ENCODE measurements at places on chromosomes 12 and 14.

DNA sequence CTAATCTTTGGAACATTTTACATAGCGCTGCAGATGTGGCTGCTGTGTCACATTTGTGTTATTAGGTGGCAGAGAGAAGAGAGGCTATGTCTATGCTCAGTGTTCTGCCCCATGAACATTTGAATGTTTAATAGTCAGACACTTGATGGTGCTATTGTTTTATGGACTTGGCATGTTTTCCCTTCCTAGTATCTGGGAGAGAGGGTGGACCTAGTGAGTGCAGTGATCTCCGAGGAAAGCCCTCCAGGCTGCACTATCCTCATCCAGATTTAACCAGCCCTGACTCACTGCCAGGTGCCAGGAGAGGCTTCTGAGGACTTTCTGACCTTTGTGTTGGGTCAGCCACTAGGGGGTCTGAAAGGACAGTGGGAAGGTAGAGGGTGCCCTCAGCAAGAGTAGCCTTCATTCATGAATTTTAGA is 24.3 kb downstream of the ZFC3H1 start:
- no peak for DNase-seq

GRCh38 chr14:20934148-20934762 is 21.0 kb upstream of the RNASE2 start:
- peak; percentile 16 for DNase-seq

- no peak for DNase-seq
These were observed 100.4 kb upstream of the PLXNC1 start for GRCh38 chr12:94047781-94048567.

- DNase-seq, result no peak
These were observed 147.4 kb downstream of the EFCAB11 start for GRCh38 chr14:89807151-89807550.

- no peak for DNase-seq
These were observed 1193.7 kb downstream of the GALC start for GRCh38 chr14:86799244-86799647.

DNA sequence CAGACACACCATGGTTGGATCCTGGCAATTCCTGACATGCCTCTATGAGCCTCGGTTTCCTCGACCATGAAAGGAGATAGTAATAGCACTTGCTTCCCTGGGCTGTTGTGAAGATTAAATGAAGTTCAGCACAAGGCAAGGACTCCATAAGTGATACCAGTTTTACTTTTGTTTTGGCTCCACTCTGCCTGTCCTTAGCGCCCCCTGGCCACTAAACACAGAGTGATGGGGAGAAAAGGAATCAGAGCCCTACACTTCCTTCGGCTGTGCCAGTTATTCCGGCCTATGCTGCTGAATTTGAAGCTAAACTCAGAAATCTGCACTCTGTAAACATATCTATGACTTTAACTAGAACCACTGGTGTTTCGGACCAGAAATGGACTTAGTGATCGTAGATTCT is 173.8 kb downstream of the C12orf75 start:
- no peak for DNase-seq

DNA sequence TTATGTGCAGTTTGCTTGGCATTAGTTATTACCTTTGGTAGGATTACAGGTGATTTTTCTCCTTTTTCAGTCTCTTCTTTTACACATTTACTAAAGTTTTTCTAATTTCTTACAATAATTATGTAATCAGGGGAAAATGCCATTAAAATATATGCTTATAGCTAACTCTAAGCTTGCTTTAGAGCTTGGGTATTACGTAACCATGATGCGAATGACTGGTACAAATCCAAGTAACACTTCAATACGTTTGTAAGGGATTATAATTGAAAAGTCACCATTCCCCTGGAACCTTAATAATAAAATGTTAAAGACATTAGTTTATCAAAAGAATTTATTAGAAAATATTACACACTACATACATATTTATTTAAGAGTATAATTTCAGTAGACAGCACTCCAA is 71.6 kb downstream of the SCAF11 start:
- DNase-seq, result no peak

- DNase-seq, result no peak
These were observed 11.1 kb downstream of the GPR84 start for GRCh38 chr12:54352891-54353874.

DNA sequence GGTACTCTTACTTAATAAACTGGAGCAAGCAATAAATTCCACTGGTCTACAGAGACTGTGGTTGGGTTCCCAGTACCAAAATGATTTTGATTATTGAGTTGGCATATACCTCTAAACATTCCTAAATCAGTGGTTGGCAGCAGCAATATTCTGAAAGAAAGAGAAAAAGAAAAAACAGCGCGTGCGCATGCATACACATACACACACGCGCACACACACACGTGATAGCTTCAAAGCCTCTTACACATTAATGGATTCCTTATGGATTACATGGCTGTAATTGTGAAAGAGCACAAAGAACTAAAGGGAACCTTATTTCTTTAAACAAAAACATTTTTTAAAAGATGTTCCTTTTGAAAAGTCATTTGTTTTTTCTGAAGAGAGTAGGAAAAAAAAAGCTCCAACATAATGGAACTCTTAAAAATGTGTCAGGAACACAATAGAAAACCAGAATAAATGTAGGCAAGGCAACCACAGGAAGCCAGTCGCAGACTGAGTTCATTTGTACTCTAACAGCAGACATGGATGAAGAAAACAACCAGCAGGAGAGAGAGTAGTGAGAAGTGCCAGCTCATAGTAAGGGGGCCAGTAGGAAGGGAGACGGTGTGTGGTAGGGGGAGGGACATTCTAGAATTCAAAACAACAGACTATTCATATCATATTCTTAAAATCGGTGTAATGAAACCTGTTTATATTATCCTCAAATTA is 80.0 kb downstream of the DRAM1 start:
- no peak for DNase-seq

GRCh38 chr12:95882873-95883272 is 24.1 kb downstream of the SNRPF start:
- no peak for DNase-seq

DNA sequence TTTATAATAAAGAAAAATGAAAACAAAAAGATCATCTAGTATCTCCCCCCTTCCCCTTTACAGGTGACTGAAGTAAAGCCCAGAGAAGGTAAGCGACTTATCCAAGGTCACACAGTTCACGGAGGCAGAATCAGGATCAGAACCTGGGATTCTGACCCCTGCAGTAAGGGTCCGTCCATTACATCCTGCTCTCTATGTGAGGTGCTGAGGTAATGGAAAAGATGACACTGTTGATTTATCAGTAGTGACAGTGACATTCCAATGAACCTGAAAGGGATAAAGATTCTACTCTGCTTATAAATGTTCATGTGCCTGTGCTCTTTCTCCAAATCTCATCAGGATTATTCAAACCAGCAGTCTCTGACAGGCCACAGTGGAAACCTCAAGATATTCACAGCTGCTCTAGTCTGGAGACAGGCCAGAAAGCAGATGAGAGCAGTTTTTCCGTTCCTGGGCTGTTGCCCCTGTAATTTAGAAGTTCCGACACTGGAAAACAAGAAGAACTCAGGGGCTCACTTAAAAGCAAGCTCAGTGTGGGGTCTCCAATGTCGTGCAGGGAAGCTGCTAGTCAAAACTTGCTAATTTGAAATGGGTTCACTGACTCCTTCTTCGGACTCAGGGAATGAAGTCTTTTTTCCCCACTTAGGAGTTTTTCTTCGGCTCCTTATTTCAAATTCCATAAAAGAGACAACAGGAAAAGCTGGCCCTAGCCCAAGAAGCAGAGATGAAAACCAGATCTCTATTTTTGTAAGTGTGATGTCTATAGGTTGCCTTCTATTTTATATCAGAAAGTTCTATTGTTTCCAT is 131.8 kb upstream of the EEA1 start:
- no peak for DNase-seq

DNA sequence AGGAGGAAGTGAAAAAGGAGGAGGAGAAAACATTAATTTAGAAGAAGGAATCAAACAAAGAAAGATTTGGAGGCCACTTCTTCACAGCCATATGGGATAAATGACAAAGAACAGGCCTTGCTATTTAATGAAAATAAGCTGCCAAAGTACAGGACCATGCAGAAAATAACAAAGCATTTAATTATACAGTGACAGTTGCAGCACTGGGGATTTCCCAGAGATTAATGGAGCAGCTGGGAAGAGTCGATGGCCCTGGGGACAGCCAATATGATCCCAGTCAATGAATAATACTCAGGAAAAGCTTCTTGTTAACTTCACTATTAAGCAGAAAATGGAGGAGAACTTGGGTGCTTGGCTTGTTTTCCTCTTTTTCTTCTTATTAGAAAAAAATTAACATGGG is 34.6 kb downstream of the RERG start:
- DNase-seq, result no peak

DNA sequence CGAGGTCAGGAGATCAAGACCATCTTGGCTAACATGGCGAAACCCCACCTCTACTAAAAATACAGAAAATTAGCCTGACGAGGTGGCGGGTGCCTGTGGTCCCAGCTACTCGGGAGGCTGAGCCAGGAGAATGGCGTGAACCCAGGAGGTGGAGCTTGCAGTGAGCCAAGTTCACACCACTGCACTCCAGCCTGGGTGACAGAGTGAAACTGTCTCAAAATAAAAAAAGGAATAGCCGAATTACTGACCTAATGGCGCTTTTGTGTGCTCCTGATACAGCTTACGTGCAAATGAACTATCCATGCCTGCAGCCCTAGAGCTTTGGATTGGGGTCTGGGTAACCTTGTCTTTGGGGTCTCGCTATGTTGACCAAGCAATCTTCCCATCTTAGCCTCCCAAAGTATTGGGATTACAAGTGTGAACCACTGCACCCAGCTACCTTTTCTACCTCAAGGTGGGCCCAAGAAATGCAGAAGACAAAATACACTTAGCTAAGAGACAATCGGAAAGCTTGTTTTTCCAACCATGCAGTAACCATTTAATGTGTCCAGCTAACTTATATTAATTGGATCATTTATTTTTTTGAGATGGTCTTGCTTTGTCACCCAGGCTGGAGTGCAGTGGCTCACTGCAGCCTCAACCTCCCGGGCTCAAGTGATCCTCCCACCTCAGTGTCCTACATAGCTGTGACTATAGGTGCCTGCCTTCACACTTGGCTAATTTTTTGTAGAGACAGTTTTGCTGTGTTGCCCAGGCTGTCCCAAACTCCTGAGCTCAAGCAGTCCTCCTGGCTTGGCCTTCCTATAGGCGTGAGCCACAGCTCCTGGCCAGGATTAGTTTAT is 5.5 kb downstream of the PABPN1 start:
- DNase-seq, result no peak
